NCI-H748 treated with DMSO at 0.1 percent for 48 hours (cell line): ENCODE measurements at places on chromosomes 3 and 15.

DNA sequence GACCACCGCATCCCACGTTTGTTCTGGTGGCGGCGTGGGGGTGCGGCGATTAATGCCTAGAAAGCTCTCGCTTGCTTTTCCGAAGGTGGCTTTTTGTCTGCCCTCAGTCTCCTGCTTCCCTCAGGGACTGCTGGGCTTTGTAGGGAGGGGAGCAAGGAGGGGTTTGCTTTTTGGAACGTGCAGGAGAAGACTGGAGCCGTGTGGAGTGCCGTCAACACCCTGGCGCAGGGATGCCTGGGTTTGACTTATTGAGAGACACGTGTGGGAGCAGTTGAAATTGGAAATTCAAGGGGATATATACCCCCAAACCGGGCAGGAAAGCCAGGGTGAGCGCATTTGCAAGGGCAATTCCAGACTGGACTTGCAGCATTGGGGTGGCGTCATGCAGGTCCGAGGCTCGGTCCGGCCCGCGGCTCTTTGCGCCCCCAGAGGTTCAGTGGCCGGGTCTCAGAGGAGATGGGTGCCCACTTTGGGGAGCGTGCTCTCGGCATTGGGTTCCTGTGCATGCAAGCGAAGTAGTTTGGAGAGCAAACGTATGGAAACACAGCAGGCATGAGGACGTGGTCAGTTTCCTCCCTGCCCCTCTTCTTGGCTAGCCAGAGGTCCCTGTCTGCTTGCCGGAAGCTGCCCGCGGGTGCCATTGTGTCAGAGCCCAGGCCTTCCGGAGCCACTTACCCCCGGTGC is 2.1 kb downstream of the EPHB1 start:
- no peak for DNase-seq

- no peak for DNase-seq
Observed at GRCh38 chr3:14126887-14127505, 2.1 kb downstream of the TMEM43 start.

- DNase-seq: no peak
Observed at GRCh38 chr3:37140899-37141541, 33.4 kb downstream of the LRRFIP2 start.

DNA sequence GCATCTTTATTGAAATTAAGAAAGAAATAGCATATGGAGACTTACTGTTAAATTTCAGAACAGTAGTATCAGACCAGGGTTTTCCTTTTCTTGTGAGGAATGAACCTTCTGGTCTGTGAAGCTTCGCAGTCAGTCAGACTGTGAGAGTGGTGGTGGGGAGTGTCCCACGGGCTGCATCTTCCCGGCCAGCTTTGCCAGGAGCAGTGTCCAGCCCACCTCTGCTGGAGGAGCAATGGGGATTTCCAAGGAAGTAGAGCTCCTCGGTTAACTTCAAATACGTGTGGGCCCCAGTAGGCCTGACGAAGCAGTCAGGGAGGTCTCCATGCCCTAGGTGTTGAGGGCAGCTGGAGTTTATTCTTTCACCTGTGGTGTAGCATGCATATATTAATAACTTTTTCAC is 40.9 kb upstream of the FBXL22 start:
- no peak for DNase-seq

DNA sequence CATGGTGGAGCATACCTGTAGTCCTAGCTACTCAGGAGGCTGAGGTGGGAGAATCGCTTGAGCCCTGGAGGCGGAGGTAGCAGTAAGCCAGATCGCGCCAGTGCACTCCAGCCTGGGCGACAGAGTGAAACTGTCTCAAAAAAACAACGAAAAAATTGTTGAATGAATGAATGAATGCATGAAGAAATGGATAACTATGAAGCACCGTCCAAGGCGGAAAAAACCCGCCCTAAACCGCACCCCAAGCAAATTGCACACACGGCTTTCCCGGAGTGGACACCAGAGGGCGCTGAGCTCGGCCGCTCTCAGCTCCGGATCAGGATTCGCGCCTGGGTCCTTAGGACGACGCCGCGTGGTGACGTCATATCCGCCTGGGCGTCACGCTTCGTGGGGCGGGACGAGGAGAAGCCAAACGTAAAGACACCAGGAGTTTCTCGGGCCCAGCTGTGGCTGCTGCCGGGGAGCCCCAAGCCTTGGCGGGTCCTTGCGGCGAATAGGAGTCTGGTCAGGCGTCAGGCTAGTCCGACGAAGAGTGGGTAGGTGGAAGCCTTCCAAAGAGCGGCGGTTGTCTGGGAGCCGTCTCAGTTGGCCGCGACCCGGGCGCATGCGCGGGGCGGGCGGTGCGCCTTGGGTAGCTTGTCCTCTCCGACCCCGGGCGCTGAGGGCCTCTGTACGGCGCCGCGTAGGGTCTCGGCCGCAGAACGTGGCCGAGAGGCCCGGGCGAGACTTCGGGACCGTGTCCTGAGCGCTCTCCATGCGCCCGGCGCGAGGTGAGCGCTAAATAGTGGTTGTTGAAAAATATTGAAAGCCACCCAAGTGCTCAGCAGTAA is at the start of the genes HTD2 and RPP14:
Gene HTD2, plus strand, starts transcription at position 639 of the 830 bp plus-strand sequence. CDS start 11,094 bp downstream, outside the sequence.
Gene RPP14, plus strand, starts transcription at position 364 of the 830 bp plus-strand sequence. CDS start 4,085 bp downstream, outside the sequence.
- peak; percentile 77 for DNase-seq

- DNase-seq: no peak
Observed at GRCh38 chr15:85751291-85752123, 43.2 kb downstream of the KLHL25 start.

DNA sequence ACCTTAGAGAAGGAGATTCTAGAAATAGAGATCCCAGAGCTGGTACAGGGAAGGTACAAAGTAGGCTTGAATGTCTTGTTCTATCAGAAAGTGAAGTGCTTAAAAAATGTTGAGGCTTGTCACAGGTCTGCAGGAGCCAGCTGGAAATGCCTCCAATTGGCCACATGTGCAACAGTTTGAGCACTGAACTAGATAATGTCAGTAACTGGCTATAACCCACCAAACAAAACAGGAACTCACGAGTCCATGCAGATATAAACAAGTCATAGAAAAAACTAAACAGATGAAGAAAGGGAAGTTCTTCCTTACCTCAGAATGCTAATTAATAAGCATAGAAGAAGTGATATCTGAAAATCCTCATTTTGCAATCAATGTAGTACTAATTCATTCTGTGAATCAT is 11.9 kb upstream of the TF start:
- DNase-seq: no peak

DNA sequence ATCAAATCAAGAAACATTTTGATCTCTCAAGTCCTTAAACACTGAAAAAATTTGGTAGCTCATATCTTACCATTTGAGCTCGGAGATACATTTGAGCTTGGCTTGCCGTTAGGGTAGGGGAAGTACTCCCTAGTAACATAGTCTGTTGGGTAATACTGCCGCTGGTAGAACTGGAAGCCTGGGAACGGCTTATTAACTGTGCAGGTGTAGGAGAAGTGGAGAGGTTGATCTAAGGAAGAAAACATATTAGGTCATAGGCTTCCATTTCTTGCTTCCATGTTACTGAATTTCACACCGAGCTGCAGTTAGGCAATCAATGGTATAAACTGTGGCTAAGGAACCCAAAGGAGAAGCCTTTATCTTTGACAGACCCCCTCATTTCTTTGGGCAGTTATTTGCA is 32.5 kb downstream of the PHC3 start:
- no peak for DNase-seq

GRCh38 chr3:13111173-13111872 is 38.1 kb upstream of the IQSEC1 start:
- no peak for DNase-seq

- DNase-seq: no peak
Observed at GRCh38 chr3:60809857-60810610, 441.2 kb downstream of the FHIT start.

DNA sequence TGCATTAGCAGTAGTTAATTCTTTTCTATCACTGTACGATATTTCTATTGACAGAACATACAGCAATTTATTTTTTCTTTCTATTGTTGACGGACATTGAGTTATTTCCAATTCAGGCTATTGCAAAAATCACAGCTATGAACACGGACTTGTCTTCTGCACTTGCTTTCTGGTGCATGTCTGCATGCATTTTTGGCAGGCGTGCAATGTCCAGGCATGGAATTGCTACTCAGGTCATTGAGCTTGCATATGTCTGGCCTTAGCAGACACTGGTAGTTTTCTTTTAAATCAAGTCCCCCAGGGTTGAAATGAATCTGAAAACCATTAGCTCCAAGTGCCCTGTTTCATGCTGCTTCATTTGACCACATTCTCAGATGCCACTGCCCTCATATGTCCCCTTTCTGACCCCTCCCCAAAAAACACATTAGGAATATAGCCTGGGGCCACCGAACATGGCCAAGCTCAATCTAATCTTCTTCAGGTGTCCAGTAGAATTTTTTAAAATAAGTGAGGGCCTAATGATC is 72.8 kb downstream of the LRIG1 start:
- DNase-seq: no peak

DNA sequence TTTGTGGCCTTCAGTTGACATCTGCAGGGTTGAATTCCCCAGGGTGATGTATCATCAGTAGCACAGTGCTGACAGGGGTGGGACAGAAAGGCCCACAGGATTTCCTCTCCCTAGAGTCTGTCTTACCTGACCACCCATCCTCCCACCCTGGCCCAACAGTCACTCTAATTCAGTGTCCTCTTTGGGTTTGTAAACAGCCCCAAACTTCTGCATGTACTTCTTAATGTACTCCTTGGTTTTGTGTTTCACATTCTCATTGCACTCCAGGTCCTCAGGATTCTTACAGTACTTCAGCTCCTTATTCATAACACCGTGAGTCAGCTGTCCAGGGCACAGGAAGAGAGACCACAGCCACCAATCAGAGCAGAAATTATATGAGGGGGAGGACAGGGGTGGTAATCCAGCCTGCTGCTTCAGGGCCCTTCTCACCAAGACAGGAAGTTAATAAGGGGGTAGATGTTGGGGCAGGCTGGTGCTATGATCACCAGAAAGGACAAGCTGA is 37.5 kb downstream of the NBEAL2 start:
- no peak for DNase-seq

DNA sequence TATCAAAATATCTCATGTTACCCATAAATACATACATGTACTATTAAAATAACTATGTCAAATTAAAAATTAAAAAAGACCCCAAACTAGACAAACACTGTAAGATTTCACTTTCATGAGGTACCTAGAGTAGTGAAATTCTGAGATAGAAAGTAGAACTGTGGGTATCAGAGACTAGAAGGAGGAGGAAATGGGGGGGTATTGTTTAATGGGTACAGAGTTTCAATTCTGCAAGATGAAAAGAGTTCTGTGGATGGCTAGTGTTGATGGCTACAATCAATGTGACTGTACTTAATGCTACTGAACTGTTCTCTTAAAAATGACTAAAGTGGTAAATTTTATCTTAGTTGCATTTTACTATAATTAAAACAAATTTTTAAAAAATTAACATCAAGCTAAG is 36.6 kb downstream of the RFX7 start:
- no peak for DNase-seq

DNA sequence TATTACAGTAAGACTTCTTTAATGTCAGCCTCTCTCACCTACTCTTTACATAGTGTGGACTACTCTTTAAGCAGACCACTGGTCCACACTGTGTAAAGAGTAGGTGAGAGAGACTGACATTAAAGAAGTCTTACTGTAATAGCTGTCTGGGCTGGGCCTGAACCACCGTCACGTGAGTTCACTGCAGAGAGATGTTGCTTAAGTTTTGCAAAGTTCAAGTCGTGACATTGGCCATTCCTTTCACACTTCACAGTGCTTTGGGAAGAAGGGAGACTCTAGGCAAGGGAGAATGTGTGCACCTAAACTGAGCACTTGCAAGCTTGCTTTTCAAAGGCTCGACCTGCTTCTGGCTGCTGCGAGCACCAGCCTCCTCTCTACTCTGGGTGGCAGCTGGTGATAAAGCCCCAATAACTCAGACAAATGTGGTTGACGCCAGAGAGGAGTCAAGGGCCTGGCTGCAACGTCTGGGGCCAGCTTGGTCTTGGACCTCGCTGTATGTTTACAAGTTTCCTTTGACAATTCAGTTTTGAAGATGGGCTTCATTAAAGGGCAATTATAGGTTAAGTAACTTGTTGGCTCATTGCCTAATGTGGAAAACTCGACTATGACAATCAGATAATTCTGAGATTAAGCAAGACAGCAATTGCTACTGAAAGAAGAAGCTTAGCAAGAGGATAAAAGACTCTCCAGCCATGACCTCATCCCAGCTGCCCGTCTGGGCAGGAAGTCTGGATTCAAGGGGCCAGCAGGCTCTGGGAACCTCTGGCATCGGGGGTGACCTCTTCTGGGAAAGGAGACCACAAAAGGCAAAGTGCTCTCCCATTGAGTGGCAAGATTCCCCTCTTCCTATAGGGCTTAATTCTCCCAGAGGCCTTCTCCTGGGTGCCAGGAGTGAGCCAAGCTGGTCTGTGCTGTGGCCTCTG is 242.1 kb upstream of the TLE3 start:
- DNase-seq: peak; percentile 70

DNA sequence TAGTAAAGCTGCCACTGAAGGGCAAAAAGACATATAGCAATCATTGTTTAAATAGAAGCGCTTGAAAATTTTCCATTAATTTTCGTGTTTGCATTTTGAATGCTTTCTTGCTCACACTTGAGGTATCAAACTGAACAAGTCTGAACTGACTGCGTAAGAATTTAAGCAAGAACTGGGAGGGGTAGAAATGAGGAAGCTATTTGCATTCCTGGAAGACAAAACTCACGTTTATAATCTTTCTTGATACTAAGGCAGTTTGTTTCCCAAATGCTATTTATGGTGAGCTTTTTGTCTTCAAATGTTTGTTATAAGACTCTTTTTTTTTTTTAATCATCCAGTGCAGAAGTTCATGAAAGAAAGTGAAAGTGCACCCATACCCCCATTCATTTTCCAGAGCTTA is 499.8 kb upstream of the TPRG1 start:
- no peak for DNase-seq

DNA sequence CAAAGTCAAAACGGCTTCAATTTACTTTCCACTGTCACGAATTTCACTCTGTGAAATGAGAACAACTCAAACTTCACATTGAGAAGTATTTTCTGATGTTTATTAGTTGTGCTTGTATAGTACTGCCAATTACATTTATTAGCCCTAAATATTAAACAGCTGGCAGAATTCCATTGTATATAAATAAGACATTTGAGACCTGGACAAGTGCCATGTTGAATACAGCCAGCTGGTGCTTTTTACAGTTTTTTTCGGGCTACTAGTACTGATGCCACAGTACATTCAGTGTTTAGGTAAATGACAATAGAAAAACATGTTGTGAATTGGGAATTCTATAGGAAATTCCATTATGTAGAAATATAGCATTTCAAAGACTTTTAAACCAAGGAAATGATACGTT is 79.0 kb downstream of the EPHA3 start:
- DNase-seq: no peak

- no peak for DNase-seq
Observed at GRCh38 chr15:38828031-38828532, 263.5 kb upstream of the RASGRP1 start.

- no peak for DNase-seq
Observed at GRCh38 chr15:69660658-69661405, 208.2 kb downstream of the RPLP1 start.

GRCh38 chr3:127678315-127678599 is 5.5 kb downstream of the ABTB1 start:
- no peak for DNase-seq
